ENCODE measurements at places on chromosomes 12 and 14. TPM values are rescaled to one million over a fixed set of nuclear protein-coding genes. Genes with fewer than 3 reads are reported as not detected.

DNA sequence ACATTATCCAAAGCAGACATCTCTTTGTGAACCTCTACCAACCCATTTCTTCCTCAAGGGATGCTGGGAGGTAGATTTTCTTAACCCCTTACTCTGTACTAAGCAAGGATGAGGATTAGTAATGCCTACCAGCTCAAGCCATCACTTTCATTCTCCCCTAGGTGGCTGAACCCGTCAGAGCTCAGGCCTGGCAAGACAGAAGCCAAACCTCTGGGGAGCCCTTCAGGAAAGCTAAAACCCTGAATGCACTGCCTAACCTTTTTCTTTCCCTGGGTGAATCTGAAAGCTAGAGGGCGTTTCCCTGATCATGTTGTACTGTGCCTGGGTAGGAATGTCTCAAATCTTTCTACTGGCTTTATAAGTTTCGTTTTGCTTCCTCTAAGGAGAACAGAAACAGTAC lies 617.3 kb downstream of the RPL10L start:
- DNase-seq, result no peak
- no peaks in the 10 kb centered on the region for H3K36me3 ChIP-seq
- no peaks in the 10 kb centered on the region for H3K4me1 ChIP-seq
- H3K27ac ChIP-seq, result no peak overlapping the region

DNA sequence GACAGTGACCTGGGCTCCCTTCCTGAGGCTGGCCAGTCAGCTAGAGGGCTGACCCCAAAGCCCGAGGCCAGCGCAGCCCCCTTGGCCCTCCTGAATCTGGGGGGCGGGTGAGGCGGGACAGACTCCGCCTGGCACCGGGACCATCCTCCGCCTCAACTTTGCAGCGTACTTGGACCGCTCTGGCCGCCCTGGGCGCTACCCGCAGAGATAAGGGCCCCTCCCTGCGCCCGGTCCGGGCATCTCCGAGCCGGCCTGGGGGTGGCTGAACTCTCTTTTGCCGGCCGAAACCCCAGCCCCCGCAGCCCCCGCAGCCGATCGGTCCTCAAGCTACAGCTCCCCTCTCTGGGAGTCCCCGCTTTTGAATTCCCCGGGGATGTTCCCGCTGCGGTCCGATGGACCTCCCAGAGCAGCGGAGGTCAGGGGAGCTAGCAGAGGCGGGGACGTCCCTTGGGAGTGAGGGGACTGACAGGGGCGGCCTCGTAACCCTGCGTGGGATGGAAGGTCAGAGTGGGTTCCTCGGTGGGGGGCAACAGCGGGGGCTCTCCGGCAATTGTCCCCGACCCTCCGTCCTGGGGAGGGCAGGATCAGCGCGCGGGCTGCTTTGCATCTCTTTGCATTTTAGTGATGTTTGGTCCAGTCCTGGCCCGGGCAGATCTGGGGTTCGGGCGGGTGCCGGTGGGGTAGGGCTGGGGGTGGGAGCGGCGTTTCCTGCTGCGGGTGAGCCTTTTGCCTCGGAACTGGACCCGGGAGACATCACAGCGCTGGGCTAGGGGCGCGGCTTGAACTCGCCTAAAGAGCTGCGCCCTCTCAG lies at the start of gene CRIP1:
Gene CRIP1, plus strand, starts transcription at position 724 of the 811 bp plus-strand sequence. CDS start 374 bp downstream, outside the sequence.
- peak within 1 kb of the TSS; percentile 61 for H3K4me3 ChIP-seq
- H3K36me3 ChIP-seq, result no peaks in the 10 kb centered on the region
- peaks cover 31% of the 10 kb centered on the region for H3K4me1 ChIP-seq
- DNase-seq, result no peak
- peak within 1 kb of the TSS; percentile 86 for H3K27ac ChIP-seq

The CDKN3 gene
- 17.6 TPM for polyA plus RNA-seq

- H3K27ac ChIP-seq, result no peak overlapping the region
- H3K36me3 ChIP-seq, result no peaks in the 10 kb centered on the region
- DNase-seq, result peak; percentile 26
- H3K4me1 ChIP-seq, result peaks cover 28% of the 10 kb centered on the region
- no peak overlapping the region for H3K4me3 ChIP-seq
- H3K27me3 ChIP-seq, result no peaks in the 10 kb centered on the region
These were observed 310.0 kb downstream of the ZFP36L1 start for GRCh38 chr14:68482772-68483395.

GRCh38 chr14:71361336-71361735 lies 454.1 kb downstream of the PCNX1 start:
- H3K4me1 ChIP-seq, result no peaks in the 10 kb centered on the region
- no peaks in the 10 kb centered on the region for H3K36me3 ChIP-seq
- no peak for DNase-seq
- H3K27me3 ChIP-seq, result no peaks in the 10 kb centered on the region
- no peak overlapping the region for H3K4me3 ChIP-seq

DNA sequence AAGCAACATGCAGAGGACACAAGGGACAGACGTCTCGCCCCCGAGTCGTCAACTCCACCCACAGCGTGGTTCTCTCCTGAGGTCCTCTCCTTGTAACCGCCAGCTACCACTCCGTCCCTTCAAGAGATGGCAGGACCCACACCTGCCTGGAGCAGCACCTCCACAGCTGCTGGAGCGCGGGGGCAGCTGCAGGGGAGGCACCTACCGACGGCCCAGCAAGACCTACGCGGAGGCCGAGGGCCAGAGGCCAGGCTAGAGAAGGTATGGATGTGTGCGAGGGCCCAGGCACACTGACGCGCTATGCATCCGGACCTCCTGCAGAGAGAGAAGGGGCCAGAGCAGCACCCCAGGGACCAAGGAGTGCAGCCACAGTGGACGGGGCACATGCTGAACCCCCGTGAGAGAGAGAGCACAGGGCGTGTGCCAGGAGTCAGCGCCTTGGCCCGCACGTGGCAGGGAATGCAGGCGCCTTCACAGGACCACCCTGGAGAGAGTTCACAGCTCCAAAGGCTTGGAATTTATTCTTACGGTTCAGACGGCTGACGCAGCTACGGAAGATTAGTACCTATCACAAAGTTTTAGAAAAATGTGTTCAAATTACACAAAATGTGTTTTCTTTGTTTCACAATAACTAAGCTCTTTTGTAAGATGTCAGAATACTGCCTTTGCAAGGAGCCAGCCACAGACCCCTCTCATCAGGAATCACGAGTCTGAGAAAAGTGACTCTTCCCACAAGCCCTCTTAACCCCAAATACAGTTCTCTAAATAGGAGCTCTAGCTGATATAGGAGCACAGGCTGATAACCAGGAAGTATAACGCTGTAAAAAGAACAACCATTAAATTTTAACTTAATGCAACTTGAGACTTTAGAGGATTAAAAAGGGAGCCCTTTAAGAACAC lies 36.8 kb downstream of the CDC42BPB start:
- no peak overlapping the region for H3K4me3 ChIP-seq
- H3K4me1 ChIP-seq, result no peaks in the 10 kb centered on the region
- H3K27me3 ChIP-seq, result no peaks in the 10 kb centered on the region
- H3K36me3 ChIP-seq, result no peaks in the 10 kb centered on the region
- H3K27ac ChIP-seq, result no peak overlapping the region

DNA sequence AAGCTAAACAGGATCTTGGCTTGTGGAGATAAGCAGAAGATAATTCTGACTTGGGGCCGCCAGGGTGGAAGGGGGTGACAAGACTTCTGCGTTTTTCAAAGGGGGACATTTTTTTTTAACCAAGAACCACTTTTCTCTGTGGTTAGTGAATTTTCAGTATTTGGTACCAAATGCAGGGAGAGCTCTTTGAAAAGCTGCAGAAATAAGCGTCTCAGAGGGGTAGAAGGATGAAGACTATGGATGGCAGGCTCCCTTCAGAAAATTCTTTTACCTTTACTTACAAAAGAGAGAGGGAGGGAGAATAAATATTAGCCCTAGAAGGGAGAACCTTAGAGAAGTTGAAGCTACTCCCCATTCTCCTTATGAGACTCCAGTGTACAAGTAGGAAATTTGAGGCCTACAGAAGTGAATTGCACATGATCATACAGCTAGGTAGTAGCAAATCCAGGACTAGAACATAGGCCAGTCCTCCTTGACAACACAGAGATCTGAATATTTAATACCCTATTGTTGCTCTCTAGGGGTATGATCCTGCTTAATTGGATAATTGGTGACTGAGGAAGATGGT lies 840 bp downstream of the MRPL52 start:
- no peaks in the 10 kb centered on the region for H3K27me3 ChIP-seq
- H3K4me3 ChIP-seq, result peak overlapping the region; percentile 84
- no peak for DNase-seq

- H3K27me3 ChIP-seq, result no peaks in the 10 kb centered on the region
- no peak for DNase-seq
- H3K36me3 ChIP-seq, result no peaks in the 10 kb centered on the region
- H3K4me3 ChIP-seq, result no peak overlapping the region
- H3K27ac ChIP-seq, result no peak overlapping the region
- H3K4me1 ChIP-seq, result peaks cover 3% of the 10 kb centered on the region
These were observed 96.0 kb downstream of the ADGRD1 start for GRCh38 chr12:131049549-131050339.

The GPHN gene
- 28.4 TPM for polyA plus RNA-seq

DNA sequence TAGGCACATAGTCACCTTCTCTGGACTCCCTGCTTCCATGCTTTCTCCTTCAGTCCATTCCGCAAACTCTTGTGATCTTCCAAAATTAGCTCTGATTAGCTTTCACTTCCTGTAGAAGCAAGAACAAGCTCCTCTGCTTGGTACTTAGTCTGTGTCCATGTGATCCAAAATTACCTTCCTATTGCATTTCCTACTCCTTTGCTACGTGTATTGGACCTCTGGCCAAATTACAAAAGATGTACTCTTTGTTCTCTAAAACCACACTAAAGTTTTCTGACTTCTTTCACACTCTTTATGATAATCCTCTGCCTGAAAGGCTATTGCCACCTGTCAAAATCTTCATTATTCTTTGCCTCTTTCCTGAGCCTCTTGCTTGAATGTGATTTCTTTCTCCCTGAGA lies 786 bp upstream of the TSFM start:
- H3K27me3 ChIP-seq, result no peaks in the 10 kb centered on the region
- DNase-seq, result no peak
- peaks cover 36% of the 10 kb centered on the region for H3K4me1 ChIP-seq
- peak overlapping the region; percentile 80 for H3K27ac ChIP-seq

GRCh38 chr12:101824831-101825230 lies 5.9 kb downstream of the GNPTAB start:
- peaks cover 23% of the 10 kb centered on the region for H3K4me1 ChIP-seq
- DNase-seq, result no peak
- no peaks in the 10 kb centered on the region for H3K27me3 ChIP-seq
- no peak overlapping the region for H3K4me3 ChIP-seq

The GALNT6 gene
- 3.7 TPM for polyA plus RNA-seq

DNA sequence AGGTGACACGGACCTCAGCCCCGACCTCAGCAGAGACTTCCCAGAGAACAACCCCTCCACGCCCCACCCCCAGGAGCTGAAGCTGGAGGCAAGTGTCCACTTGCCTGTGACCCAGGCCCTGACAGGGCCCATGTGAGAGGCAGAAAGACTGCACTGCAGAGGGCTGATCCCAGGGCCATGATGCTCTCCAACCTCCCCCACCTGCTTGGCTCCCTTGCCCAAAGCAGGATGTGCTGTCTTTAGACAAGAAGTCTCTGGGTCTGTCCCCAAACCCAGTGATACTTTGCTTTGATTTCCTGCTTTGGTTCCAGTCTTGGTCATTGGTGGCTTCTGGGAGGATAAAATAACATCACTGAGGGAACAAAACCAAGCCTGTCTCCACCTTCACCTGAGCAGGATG lies 59.4 kb downstream of the BCL11B start:
- H3K4me3 ChIP-seq, result no peak overlapping the region
- H3K4me1 ChIP-seq, result no peaks in the 10 kb centered on the region
- peaks cover 99% of the 10 kb centered on the region for H3K36me3 ChIP-seq
- H3K27ac ChIP-seq, result no peak overlapping the region
- no peak for DNase-seq

GRCh38 chr12:105428793-105429395 lies 98.4 kb downstream of the C12orf75 start:
- DNase-seq, result no peak
- H3K4me1 ChIP-seq, result no peaks in the 10 kb centered on the region
- H3K27ac ChIP-seq, result no peak overlapping the region
- no peaks in the 10 kb centered on the region for H3K36me3 ChIP-seq

- no peaks in the 10 kb centered on the region for H3K36me3 ChIP-seq
- no peak overlapping the region for H3K4me3 ChIP-seq
- no peaks in the 10 kb centered on the region for H3K4me1 ChIP-seq
- H3K27ac ChIP-seq, result no peak overlapping the region
These were observed 261.7 kb downstream of the LRFN5 start for GRCh38 chr14:41868396-41868795.

DNA sequence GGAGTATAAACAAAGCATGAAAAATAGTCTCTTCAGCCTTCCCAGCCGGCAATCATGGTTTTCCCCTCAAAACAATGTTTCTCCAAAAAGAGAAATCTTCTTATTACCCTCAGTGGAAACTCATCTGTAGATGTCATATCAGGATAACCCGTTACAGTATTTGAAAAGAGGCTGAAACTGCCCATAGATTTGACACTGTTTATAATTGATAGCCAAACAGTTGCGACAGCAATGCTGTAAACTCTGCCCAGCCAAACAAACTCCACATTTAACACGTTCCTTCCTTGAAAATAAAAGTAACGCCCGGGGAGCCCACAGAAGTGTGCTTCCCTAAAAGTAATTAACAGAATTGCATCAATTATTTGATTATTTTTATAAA lies 201.3 kb upstream of the FOXN3 start:
- H3K27ac ChIP-seq, result peak overlapping the region; percentile 83
- DNase-seq, result no peak
- H3K4me3 ChIP-seq, result peak overlapping the region; percentile 91
- no peaks in the 10 kb centered on the region for H3K36me3 ChIP-seq
- peaks cover 29% of the 10 kb centered on the region for H3K4me1 ChIP-seq

The UBE3B gene
- 13.5 TPM for polyA plus RNA-seq

The GPHB5 gene
- 0.34 TPM for polyA plus RNA-seq

Measured in thymus (tissue), 14 donors.